Motor neuron (in vitro differentiated cells): ENCODE measurements at places on chromosomes 2 and 18.

DNA sequence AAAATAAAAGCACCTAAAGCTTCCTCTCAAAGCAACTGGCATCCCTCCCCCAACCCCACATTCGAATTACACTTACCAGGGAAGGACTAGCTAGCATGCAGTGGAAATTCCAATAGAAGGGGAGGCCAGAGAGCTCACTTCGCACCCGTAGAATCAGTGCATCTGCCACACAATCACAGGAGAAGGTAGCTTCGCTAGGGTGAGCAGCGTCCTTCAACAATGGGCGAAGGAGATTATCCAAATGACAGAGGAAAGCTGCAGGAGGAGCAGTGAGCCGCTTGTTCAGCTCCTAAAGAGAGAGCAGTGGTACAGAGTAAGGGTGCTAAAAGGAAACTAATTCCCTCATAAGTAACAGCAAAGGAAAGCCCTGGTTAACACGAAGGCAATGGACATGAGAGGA lies 3.2 kb downstream of the NHEJ1 start:
- no peak for ATAC-seq

GRCh38 chr2:86416146-86416545 lies 25.0 kb upstream of the KDM3A start:
- ATAC-seq = no peak

GRCh38 chr18:44922968-44923367 lies 242.3 kb downstream of the SETBP1 start:
- no peak for ATAC-seq

DNA sequence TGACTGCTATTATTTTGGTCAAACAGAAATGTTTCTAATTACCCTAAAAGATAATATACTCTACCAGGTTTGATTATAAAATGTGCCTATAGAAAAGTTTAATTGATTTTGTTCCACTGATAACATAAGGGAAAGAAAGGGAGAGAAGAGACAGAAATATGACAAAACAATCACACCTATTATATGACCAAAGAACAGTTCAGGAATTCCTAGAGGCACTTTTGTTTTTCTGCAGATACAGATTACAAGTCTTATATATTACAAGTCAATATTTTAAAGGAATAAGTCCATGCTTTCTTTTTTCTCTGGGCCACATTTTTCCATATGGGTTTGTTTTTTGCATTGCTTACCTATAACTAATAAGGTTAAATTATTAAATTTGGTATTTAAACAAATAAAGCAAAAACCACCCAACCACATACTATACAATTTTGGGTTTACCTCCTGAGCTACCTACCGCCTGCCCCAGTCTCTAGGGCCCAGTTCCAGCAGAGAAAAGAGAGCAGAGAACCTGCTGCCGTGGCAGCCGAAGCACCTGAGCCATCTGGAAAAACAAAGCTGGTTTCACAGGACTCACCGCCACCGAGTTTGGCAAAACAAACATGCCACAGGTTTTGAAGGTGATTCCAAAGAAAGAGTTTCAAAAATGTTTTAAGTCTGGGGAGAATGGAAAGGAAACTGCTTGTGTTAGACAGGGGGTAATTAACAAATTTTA lies 92.1 kb downstream of the DYM start:
- ATAC-seq = no peak

GRCh38 chr2:190467575-190468083 lies 59.5 kb downstream of the MFSD6 start:
- peak; percentile 83 for ATAC-seq

GRCh38 chr18:11842562-11842961 lies 8.7 kb upstream of the CHMP1B start:
- ATAC-seq = no peak

- ATAC-seq = peak; percentile 23
Measured at GRCh38 chr2:85596026-85596333, 435 bp downstream of the RNF181 start.

GRCh38 chr2:62471816-62472215 lies 34.2 kb downstream of the TMEM17 start:
- no peak for ATAC-seq

GRCh38 chr2:174145827-174146226 lies 102.5 kb downstream of the OLA1 start:
- ATAC-seq = no peak

- ATAC-seq = no peak
Measured at GRCh38 chr2:34705551-34706247, 1106.6 kb upstream of the FAM98A start.

GRCh38 chr2:36567711-36568408 lies 30.1 kb downstream of the FEZ2 start:
- no peak for ATAC-seq

GRCh38 chr2:99031481-99031880 lies 95.5 kb upstream of the CRACDL start:
- ATAC-seq = no peak

DNA sequence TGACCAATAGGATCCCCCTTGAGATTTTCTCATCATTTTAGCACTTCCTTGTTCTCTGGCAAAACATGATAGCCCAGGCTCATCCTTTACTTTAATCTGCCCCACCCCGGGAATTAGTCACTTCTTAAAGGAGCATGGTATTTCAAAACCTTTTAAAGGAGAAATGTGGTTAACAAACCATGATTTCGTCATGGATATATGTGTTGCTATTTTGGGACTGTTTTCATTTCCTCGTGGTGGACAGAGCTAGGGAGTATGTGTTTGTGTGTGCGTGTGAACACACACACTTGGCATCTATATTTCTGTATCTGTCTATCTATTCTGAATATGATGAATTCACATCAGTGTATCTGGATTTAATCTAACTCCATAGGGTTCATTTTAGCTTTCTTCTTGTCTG lies 128.1 kb downstream of the BIRC6 start:
- peak; percentile 98 for ATAC-seq

GRCh38 chr2:226023946-226024345 lies 624.4 kb downstream of the NYAP2 start:
- no peak for ATAC-seq

DNA sequence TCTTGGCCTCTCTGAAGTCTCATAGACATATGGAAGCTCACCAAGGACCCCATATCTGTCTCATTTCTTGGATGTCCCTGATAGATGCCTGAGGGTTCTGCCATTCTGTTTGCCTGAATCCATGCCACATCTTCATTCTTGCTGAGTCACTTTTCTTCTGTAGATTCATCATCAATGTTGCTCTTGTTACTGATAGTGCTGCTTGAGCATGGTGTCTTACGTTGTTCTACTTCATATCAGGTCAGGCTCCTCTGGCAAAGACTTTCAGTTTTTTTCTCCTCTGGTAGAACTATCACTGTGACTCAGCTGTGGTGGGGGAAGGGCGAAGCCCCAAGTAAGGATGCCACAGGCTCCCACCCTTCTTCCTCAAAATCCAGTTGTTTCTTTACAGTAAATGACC lies 885.2 kb downstream of the DCDC2C start:
- ATAC-seq = no peak

DNA sequence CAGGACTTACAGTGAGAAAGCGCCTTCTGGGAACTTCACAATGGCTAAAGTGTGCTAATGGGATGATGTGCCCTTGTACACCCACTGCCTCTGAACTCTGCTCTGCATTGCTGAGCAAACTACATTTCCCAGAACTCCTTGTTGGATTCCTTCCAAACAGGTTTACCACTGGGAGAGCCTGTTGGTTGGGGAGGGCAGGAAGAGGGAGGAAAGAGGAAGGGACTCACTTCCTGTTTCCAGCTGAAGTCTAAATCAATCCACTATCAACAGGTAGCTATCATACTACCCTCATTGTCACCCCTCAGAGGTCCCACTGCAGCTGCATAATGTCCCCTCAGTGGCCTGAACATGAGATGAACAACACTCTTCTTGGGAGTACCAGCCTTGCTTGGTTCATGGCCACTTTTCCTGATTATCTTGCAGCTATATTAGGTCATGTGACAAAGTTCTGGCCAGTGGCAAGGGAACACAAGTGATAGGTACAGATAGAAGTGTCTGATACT lies 109.7 kb downstream of the MSH2 start:
- no peak for ATAC-seq

GRCh38 chr2:105100046-105100840 lies 62.4 kb downstream of the MRPS9 start:
- no peak for ATAC-seq
